Caki2 (cell line): ENCODE measurements at places on chromosomes 3 and 15.
A peak's percentile ranks its signal among the peaks of the same experiment; 100 is the strongest.

DNA sequence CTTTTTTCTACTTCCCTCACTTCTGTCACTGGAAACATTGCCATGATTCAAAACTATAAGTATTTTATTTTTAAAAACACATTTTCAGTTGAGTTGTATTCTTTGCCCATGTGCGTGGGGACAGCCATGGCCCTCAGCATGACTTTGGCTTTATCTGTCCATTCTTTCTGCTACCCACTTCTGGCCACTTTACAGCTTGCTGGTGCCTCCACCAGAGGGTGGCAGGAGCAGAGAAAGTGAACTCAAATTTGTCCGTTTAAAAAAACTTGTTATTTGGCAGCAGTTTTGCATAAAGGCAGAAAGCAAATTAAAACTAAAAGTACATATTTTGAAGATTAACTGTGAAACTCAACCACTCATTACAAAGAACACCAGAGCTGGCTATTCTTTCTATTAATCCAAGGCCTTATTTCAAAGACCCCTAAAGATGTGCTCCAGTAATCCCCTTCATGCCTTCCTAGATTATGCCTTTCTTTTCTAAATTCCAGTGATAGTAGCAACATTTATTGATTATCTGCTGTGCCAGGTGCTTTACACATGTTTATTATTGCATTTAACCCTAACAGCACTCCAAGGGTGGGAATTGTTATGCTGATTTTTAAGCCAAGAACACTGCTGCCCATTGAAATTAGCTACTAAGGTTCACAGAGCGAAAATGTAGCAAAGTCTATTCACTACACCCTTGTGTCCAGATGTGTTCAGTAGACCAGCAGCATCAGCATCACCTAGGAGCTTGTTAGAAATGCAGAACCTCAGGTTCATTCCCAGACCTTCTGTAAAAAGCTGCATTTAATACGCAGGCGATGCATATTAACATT lies 134.8 kb downstream of the THRB start:
- DNase-seq, result no peak

DNA sequence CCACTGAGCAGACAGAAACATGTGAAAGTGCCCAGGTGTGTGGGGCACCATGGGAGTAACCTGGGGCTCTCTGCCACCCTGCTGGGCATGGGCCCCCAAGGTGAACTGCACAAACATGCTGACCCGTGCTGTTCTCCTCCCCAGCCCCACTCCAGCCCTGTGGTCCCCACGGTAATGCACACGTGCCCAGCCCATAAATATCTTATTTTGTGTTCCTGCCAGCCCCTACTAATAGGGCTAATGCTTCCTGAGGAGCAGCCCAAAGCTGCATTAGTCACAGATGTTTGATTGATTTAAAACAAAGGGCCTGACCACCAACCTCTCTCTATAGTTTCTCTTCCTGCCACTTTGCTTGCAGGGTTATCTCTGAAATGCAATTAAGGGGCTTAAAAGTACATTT lies 95.4 kb downstream of the ABHD5 start:
- no peak for DNase-seq

DNA sequence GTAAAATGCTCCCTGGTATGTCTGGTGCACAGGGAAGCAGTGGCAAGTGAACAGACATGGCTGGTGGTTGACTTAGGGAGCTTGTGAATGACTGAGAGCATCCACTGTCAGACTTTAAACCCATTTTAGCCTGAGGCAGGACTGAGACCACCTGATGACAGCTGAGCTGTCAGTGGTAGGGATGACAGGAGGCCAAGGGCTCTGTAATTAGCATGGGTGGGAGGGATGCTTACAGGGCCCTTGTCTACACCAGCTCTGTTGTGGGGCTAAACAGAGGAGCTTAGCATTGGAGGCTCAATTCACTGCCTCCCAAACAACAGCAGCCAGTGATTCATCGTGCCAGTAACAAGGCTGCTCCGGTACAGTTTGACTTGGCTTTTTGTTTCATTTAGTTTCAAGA lies 169.4 kb downstream of the CHST2 start:
- DNase-seq, result no peak

DNA sequence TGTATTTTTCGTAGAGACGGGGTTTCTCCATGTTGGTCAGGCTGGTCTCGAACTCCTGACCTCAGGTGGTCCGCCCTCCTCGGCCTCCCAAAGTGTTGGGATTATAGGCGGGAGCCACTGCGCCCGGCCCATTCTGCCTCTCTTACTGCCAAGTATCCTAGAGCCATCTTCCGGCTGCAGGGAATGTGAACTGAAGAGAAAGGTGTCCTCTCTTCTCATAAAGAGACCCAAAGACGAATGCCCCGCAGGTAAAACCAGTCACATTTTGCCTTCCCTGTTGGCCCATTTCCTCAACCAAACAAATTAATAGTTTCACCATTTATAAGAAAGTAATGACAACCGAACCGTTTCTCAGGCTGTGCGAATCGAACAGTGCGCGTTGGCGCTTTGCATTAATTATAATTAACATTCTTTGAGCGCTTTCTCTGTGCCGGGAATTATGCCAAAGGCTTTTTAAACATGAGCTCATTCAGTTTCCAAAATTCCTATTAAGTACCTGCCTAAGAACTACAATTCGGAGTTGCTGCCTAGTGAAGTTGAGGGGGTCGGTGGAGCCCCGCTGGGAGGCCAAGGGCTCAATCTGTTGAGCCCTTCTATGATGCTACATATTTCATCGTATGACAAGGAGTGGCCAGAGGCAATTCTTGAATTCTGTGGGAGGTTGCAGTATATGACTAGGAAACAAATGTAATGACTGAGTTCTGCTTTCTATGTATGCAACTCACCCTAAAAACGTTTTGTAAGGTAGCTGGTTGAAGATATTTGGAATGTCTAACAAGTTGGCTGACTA lies 819 bp upstream of the RPL24 start:
- peak; percentile 18 for DNase-seq

DNA sequence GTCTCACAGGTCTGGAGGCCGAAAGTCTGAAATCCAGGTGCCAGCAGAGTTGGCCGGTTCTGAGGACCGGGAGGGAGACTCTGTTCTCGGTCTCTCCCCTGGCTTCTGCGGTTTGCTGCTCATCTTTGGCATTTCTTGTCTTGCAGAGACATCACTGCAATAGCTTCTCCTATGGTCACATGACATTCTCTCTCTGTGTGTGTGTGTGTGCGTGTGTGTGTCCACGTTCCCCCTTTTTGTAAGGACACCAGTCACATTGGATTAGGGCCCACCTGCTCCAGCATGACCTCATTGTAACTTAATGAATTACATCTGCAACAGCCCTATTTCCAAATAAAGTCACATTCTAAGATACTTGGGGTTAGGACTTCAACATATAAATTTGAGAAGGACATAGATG lies 12.4 kb upstream of the ATP10A start:
- DNase-seq, result no peak

- peak; percentile 8 for DNase-seq
Measured at GRCh38 chr3:73580343-73580742, 44.4 kb downstream of the PDZRN3 start.
